CD8-positive, alpha-beta memory T cell (primary cell): ENCODE measurements at places on chromosomes 16 and 17.

DNA sequence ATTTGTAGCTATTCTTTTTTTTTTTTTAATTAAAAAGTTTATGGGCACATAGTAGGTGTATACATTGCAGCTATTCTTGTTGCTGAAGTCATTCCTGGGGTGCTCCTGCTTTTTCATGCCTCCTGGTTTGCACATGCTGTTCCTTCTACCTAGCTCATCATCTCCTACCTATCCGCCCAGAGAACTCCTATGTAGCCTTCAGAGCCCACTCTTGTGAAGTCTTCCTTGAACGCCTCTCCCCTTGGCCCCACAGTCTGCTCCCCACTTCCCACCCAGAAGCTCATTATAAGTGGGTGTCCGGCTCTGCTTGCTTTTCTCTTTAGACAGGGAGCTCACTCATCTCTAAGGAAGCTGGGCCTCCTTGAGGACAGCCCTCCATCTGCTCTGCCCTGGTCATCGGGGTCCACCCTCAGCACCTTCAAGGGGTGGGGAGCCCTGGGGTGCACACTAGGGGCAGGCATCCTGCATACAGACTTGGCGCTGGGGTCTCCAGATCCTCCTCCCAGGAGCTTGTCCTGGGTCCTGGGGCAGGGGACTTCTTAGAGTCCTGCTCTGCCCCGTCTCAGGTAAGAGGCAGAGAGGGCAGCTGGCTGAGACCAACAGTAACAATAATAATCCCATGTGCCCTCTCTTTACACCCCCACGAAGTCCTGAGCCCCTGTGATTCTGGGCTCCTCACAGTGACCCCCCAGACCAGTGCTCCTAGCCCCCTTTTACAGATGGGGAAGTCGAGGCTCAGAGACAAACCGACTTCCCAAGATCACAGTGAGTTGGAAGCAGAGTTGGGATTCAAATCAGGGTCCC, 3.5 kb upstream of the B9D1 start:
- no peak for DNase-seq

DNA sequence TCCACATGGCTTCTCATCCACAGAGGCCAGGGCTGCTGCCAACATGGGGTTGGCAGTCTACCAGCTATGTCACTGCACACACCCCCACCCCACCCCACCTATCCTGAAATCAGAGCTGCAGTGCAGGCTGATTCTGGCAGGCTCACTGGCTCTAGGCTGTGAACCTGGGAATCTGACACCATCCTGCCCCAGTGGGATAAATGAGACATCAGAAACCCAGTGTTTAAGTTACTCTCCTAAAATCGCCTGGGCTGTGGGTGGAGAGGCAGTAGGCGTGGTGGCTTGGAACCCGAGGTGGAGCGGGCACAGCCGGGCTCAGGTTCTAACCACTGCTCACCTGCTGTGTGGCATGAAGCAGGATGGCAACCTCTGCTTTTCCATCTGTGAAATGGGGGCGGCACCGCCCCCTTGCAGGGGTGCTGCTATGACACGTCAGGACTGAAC, 5.6 kb downstream of the SLC38A8 start:
- DNase-seq, result no peak

DNA sequence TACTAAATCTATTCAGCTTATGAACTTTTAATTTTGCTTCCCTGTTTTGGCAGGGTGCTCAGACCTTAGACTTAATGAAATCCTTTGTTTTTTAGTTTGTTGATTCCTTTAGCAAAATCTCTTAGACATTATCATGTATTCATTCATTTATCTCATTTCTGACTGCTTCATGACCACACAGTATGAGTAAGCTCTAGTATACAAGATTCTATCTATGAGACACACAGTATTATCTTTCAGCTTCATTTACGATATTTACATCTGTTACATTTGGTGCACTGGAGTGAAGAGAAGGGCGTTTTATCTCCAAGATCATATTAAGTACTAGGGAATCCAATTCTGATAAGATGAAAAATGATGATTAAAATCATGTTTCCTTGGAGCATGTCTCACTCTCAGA, 448.1 kb upstream of the CA10 start:
- DNase-seq, result no peak

DNA sequence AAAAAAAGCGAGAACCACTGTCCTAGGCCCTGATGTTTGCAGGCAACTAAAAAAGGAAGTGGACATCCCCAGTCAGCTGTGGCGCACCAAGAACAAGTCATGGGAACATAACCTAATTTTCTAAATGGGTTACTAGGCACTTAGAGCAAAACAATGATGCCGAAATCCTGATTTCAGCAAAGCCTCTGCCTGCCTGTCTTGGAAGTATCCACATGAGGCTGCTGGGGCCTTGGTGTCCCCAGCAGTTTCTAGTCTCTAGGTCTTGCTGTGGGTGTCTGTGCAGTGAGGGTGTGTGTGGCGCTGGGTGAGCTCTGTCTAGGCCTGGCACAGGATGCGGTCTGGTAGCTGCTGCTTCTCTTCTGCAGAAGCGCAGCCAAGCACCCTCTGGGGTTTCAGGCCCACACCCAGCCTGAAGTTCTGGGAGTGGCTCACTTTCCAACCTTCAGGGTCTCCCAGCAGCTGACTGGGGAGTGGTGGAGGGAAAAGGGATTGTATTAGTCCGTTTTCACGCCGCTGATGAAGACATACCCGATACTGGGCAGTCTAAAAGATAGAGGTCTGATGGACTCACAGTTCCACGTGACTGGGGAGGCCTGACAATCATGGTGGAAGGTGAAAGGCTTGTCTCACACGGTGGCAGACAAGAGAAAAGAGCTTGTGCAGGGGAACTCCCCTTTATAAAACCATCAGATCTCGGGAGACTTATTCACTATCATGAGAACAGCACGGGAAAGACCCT, 21.1 kb downstream of the STH start:
- peak; percentile 61 for DNase-seq

- no peak for DNase-seq
Observed at GRCh38 chr16:12811441-12812383, 8.0 kb upstream of the CPPED1 start.

GRCh38 chr17:36459601-36460000, 26.9 kb upstream of the ZNHIT3 start:
- no peak for DNase-seq

DNA sequence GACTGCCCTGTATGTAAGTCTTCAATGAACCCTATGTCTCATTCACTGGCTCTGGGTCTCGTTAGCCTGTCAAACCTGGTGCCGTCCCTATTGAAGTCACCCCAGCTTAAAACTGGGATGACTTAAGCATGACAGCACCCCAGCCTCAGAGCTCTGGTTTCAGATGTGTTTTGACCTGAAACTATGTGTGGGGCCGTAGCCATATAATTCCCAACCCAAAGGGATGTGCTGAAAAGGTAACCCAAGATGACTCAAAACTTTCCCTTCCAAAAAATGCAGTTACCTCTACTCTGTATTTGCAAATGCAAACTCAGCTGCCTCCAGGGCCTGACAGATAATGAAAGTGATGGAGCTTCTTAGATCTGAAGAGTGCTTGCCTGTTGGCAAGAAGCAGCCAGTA, 478.3 kb upstream of the ERCC4 start:
- DNase-seq, result no peak

GRCh38 chr17:61338000-61338798, 61.4 kb upstream of the TBX2 start:
- DNase-seq, result no peak

DNA sequence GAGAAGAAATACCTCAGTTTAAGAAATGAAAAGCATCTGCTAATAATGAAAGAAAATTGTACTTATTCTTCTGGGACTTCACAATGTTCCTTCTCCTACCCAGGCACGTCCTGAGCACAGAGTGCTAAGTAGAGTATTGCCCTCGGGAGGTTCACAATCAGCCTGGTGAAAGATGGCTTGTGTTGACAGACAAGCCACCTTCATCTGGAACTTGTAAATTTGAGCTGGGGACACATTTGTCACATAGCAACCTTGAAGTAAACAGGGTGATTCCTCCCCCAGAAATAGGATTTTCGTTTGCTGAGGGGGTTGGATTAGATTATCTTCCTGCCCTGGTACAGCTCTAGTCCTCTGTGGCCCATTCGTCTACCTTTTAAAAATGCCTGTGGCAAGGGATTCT, 34.4 kb upstream of the MYH2 start:
- no peak for DNase-seq

DNA sequence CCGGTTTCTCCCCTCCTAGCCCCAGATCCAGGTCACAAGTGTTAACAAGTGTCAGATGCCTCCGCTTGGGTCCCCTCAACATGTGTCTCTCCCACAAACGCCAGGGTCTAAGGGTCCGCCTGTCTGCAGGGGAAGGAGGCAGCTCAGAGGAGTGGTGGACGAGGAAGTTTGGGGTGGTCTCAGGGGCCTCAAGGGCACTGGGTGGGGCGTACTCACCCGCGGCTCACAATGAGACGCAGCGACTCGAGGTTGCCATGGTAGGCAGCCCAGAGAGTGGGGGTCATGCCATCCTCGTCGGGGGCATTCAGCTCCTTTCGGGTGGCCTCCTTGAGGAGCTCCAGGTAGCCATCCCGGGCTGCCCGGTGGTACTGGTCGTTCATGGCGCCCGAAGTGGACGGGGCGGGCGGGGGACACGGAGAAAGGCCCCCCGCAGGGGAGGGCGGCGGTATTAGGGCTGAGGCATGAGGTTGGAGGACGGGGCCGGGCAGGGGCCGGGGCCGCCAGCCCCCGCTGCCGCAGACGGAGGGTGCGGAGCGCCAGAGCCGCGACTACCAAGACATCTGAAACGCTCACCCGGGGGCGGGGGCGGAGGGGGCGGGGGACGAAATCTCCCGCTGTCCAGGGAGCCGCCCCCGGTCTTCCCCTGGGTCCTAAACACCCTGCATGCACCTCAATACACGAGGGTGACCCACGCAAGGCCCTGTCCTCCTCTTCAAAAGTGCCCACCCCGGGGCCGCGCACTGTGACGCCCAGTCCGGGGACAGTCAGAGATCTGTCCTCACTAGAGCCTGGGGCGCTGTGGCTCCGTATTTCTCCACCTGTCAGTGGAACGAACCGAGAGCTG, at the start of gene USH1G:
Gene USH1G (minus strand): TSS at position 562 of the 844 bp plus-strand sequence. CDS start 182 bp downstream, at position 380.
- no peak for DNase-seq

DNA sequence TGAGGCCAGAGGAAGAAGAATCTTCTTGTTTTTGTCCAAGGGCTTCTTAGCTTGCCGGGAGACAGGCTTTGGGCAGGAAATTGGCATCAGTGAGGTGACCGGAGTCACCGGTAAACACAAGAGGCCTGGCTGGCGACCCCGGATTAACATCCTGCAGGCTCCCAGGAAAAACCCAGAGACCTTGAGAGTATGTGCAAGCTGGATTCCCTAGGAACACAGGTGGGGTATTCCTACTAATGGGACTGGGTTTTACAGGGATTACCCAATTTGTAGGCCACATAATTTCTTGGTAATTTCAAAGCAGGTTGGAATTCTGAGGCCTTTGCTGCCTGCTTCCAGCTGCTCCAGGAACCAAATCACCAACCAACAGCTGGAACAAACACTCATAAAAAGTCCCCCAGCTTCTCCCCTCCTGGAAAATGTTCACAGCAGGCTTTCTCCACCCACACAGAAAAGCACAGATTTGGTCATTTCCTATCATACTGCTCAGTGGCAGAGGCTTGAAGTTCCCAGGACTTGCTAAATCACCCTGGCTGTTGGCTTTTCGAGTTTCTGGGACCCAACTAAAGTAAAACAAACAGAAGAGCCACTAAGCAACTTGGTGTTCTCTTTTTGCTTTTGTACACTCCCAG, 258.8 kb downstream of the IRF8 start:
- DNase-seq, result no peak

DNA sequence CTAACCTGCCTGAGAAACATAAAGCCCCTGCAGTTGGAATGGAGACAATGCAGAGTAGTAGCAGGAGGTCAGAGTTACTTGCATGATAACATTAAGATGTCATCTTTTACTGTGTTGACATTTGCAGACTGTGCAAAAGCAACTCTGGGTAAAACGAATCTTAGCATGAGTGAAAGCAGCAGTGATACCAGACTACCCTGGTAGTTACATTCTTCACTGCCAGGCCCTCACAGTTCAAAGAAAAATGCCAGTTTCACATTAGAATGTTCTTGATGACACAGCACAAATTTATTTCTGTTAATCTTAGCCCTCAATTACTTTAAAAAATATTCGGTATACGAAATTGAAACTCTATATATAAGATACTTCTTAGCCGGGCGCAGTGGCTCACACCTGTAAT, 12.2 kb downstream of the MPHOSPH6 start:
- DNase-seq, result no peak

DNA sequence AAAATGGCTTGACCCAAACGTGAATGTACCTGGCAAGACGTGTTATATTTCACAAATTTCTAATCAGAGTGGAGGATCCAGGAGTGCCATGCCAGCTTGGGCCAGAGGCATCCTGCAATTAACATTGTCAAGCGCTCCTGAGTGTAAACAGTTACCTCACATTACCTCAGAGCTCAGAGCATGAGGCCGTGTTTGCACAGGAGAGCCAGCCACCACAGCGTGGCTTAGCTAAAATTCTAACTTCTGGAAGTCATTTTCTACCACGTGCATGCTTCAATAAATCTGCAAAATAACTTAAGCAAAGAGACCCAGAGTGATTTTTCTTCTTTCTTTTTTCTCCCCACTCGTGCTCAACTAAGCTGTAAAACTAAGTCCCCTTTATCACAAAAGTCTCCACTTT, 769.0 kb downstream of the KCNJ2 start:
- no peak for DNase-seq

- DNase-seq, result no peak
Observed at GRCh38 chr17:63433746-63434591, 12.1 kb downstream of the CYB561 start.

- no peak for DNase-seq
Observed at GRCh38 chr17:48001197-48001596, 30.3 kb downstream of the CDK5RAP3 start.

DNA sequence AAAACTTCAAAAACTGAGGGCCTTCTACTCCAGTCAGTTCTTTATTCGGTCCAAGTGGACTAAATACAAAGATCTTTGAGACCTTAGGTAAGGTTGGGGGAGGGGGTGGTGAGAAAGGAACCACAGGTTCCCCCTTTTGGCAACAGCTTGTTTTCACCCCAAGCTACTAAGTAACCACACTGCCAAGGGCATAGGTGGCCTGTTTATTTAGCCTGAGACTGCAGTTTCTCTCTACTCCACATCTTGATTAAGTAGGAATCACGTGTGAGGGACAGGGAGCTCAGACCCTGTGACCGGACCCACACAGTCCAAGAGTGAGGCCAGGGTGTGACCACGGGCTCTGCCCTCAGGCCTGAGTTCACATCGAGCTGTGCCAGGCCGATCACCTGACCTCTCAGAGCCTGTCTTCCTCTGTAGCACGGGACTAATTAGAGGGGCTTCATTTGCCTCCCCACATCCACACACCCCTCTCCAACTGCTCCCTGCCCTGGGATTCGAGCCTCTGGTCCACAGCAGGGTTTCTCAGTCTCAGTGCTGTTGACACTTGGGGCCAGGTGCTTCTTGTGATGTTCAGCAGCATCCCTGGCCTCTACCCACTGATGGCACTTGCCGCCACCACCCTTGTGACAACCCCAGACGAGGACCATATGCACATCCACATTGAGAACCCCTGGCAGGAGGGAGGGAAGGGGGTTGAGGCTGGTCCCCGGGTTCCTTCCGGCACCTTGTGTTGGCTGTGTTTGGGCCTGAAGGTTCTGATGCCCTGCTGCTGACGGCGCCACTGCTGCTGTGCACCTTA, 17.8 kb downstream of the ST6GALNAC2 start:
- no peak for DNase-seq

GRCh38 chr16:14105760-14106375, 34.7 kb downstream of the MRTFB start:
- no peak for DNase-seq

GRCh38 chr17:81923302-81924260, 4.0 kb downstream of the MAFG start:
- no peak for DNase-seq
